ENCODE measurements at places on chromosomes 3 and 15.

DNA sequence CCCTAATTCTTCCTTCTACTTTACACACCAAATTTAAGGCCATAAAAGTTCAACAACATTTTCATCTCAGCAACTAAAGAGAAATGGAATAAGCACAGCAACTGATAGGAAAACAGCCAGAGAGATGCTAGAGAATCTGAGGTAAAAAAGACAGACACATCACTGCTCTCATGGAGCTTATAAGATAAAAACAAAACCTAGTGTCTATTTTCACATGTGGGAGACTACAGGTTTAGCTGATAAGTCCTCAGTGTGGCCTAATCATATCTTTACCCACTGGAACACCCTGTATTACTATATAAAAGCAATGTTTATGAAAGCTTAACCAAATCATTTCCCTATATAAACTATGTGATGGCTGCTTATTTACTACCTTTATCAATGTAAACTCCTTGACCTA lies 33.0 kb downstream of the KPNA4 start:
- no peak for DNase-seq

DNA sequence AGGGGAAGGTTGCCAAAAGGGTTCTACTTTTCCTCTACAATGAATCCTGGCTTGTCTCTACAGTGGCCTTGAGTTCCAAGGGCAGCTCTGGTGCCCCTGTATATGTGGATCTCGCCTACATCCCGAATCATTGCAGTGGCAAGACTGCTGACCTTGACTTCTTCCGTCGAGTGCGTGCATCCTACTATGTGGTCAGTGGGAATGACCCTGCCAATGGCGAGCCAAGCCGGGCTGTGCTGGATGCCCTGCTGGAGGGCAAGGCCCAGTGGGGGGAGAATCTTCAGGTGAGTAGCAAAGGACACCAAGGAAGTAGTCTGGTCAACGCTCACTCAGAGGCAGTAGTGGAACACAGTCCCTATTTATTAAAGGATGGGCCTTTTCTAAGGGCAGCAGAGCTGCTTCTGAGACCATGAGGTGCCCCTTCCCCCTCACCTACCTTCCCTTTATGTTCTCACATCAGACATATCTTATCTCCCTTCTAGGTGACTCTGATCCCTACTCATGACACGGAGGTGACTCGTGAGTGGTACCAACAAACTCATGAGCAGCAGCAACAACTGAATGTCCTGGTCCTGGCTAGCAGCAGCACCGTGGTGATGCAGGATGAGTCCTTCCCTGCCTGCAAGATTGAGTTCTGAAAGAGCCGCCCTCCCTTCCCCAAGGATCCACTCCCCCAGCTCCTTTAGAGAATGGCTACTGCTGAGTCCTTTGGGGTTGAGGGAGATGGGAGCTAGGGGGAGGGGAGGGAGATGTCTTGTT lies 12.4 kb downstream of the MAP1A start:
- DNase-seq, result no peak

GRCh38 chr15:55250392-55250791 lies 39.2 kb downstream of the RAB27A start:
- no peak for DNase-seq

- DNase-seq, result no peak
Observed at GRCh38 chr3:11924518-11924917, 77.8 kb upstream of the TAMM41 start.

DNA sequence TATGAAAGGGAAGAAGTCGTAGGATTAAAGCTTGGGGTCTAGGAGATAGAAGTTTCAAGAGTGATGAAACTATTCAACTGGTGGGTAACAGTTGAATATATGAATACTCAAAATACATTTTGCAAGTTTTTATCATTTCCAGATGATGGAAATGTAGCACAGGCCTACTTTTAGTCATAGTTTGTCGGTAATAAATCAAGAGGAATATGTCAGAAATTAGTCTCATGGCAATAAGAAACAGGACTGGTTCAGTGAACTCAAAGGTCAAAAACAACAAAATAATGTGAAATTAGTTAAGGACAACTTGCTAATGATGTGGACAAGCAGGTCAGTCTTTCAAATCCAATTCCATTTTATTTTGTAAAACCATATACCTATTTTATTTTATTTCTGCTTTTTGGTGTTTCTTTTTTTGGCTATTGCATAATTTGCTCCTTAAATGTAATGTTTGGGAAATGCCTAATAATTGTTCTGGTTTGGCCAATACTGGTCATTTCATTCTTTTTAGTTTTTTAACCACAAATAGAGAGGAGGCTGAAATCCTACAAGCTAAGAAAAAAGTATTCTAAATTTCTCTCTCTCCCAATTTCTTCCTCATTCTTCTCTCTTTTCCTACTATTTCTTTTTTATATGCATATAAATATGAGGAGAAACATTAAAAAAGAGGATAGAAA lies 195.2 kb upstream of the ARHGEF26 start:
- no peak for DNase-seq

GRCh38 chr15:99452728-99453636 lies 112.8 kb upstream of the MEF2A start:
- DNase-seq, result no peak
